NCI-H2171 treated with DMSO at 0.1 percent for 48 hours (cell line): ENCODE measurements at places on chromosomes 11 and 22.

- no peak for DNase-seq
These were observed 102.6 kb upstream of the RASSF10 start for GRCh38 chr11:12906501-12906900.

GRCh38 chr11:16299884-16300782, 56.2 kb downstream of the SOX6 start:
- DNase-seq = no peak

- DNase-seq = no peak
These were observed 18.4 kb upstream of the PITPNB start for GRCh38 chr22:27937453-27937852.

DNA sequence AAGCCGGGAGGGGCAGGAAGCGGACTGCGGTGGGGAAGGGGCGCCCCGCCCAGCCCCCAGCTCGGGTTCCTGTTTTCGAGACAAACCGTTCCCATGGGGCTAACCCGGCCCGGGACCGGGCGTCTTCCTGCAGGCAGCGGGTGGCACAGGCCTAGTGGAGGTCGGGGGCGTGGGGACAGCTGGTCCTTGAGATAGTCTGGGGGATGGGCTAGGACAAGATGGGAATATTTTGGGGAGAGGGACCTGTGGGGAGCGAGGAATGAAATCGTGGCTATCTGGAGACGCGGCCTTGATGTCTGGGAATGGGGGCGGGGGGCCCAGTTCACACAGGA, 1.2 kb upstream of the RASGRP2 start:
- peak; percentile 41 for DNase-seq

DNA sequence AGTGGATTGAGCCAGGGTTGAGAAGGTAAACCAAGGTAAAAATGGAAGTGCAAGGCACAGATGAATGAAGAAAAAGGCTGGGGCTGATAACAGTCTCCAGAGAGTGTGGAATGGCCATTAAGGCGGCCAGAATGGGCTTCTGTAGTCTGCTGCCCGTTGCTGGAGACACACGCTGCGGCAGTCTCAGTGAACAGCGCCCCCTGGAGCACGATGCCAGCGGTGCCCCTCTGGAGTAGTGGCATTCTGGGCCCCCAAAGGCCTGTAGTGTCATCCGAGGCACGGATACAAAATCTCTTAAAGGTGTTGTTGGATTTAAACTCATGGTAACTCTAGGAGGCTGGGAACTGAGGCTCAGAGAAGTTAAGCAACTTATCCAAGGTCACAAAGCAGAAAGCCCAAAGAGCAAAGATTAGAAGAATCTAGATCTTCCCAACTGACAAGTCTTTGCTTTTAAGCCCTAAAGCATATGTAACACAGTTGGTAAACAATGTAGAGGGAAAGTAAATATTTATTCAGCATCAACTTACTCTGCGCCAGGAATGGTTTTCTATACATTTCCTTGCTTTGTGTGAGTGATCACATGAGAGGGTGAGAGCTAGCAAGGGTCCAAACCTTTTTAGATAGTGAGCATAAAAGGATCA, 18.2 kb downstream of the KCNJ1 start:
- no peak for DNase-seq

GRCh38 chr22:47533961-47534803, 771.7 kb downstream of the TBC1D22A start:
- no peak for DNase-seq
